Bronchial smooth muscle cell (primary cell): ENCODE measurements at places on chromosomes 5 and 9. TPM values are rescaled to one million over a fixed set of nuclear protein-coding genes. Genes with fewer than 3 reads are reported as not detected.

Gene AFAP1L1
- total RNA-seq: 1.3 and 1.9 TPM in 2 replicates

Gene RAB3C
- not detected in 2 replicates for total RNA-seq

Gene SLCO6A1
- total RNA-seq: not detected in 2 replicates

Gene N4BP3
- 1.6 and 1.8 TPM in 2 replicates for total RNA-seq

Gene CCDC112
- 1.8 and 6.0 TPM in 2 replicates for total RNA-seq

Gene SHC3
- 20.9 and 38.0 TPM in 2 replicates for total RNA-seq

Gene NR4A3
- 0.32 and 0.43 TPM in 2 replicates for total RNA-seq

Gene PCDHA1
- total RNA-seq: under 0.01 TPM in 2 replicates

Gene CCDC171
- total RNA-seq: 4.4 and 5.7 TPM in 2 replicates

Gene GAS1
- 48.3 and 50.0 TPM in 2 replicates for total RNA-seq

Gene TMOD1
- 0.16 and 0.17 TPM in 2 replicates for total RNA-seq

Gene LIX1
- not detected in 2 replicates for total RNA-seq

Gene RGS7BP
- total RNA-seq: not detected in 2 replicates

Gene C5orf52
- total RNA-seq: not detected in 2 replicates

Gene CDH10
- total RNA-seq: 0.32 TPM in 1 of 2 replicates, not detected in the other
